ENCODE measurements at places on chromosomes 3 and 15.

- no peak for DNase-seq
Measured at GRCh38 chr3:12730506-12731242, 28.4 kb downstream of the TMEM40 start.

DNA sequence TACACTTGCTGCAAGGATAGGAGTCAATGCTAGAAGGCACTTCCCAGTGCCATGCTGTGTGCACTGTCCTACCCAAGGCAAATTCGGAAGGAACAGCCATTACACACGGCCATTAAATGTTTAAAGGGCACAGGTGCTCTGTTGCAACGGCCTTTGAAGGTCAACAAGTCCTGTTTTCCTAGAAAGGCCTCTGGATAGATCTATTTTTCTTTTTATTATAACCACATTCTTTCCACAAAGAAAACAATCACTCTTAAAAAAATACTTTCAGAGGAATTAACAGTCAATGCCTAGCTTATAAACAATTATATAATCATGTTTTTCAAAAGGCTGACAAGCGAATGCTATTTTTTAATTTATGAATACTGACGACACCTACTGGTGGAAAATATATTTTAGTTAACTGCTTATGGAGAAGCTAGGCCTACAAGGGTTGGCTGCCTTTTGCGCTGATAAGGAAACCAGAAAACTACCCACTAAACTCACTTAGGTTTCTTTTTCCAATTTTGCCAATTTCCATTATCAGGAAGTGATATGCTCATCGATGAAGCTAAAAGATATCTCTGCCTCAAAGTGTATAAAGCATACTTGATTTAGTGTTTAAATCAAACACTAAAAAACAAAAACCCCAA is 2.4 kb downstream of the ARHGEF3 start:
- DNase-seq, result peak; percentile 54

DNA sequence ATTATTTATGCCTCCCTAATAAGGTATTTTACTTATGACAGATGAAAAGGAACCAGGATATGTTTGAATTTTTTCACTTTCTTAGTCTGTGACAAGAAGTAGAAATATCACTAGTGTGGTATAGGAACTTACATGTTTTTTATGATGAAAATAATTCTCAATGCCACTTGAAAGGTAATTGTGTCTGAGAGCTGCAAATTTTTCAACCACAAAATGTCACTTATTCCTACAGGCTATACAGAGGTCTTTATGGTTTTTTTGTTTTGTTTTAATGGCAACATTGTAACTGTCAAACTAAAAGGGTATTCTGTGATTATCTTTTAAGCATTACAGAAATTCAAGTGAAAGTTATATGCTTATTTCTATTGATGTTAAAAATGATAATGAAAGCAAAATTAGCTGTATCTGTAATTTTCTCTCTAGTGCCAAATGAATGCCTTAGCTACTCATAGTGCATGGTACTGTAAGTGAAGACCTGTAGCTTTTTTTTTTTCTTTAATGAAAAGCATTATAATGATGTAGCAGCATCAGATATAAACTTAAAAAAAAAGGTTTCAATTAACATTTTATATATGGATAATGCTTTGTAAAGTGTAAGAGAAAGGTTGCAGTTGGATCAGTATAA is 14.7 kb downstream of the FEM1B start:
- no peak for DNase-seq

GRCh38 chr15:89550427-89550826 is 24.8 kb upstream of the TICRR start:
- DNase-seq, result no peak

GRCh38 chr3:159130108-159130507 is 328.3 kb downstream of the MFSD1 start:
- no peak for DNase-seq

DNA sequence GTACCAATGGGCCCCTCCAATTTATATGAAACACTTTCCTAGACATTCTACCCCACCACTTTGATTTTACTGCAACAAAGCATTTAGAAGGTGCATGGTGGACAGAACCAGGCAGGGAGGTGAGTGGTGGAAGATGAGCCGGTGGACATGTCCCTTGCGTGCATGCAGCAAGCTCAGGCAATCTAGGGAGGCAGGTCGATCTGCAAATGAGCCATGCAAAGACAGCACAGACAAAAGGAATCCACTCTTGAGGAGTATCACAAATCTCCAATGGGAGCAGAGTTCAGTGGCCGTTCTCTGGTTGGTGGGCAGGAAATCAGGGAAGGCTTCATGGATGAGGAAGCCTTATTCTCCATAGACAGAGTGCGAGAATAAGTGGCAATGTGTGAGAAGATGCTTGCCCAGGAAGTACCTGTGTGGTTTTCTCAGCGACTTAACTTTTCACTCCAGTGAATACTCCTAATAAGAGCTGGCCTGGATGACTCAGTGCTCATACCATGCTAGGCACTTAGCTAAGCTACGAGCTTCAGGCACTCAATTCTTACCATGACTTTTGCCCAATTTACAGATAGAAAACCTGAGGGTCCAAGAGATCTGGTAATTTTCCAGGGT is 152.5 kb downstream of the FOXP1 start:
- DNase-seq, result no peak

GRCh38 chr3:112807685-112808084 is 39.0 kb downstream of the CD200R1L start:
- DNase-seq, result peak; percentile 68
